ENCODE measurements at places on chromosomes 6 and 20. TPM values are rescaled to one million over a fixed set of nuclear protein-coding genes. Genes with fewer than 3 reads are reported as not detected.

PTCHD4 gene
- total RNA-seq, result 5.5 TPM

NKX2-2 gene
- 0.20 TPM for total RNA-seq

GPR63 gene
- total RNA-seq, result 0.98 TPM

RIMS1 gene
- not detected for total RNA-seq

MACROD2 gene
- 0.78 TPM for total RNA-seq

PACRG gene
- total RNA-seq, result 0.37 TPM

TRIM10 gene
- not detected for total RNA-seq

NCOA3 gene
- 92.5 TPM for total RNA-seq

ZSCAN31 gene
- total RNA-seq, result 0.98 TPM

GTSF1L gene
- not detected for total RNA-seq

HRH3 gene
- total RNA-seq, result not detected

EMILIN3 gene
- total RNA-seq, result not detected

RNF182 gene
- total RNA-seq, result 5.5 TPM

MUCL3 gene
- total RNA-seq, result not detected

VSTM2L gene
- total RNA-seq, result 0.20 TPM

ARMH2 gene
- not detected for total RNA-seq

TNFRSF6B gene
- 8.2 TPM for total RNA-seq

PPIL1 gene
- total RNA-seq, result 15.1 TPM

HLA-DRB5 gene
- total RNA-seq, result not detected

SLC35D3 gene
- not detected for total RNA-seq

LRFN2 gene
- not detected for total RNA-seq

OR2H2 gene
- not detected for total RNA-seq

LGSN gene
- not detected for total RNA-seq

CFB gene
- 10.7 TPM for total RNA-seq

SIRPD gene
- not detected for total RNA-seq

NOX3 gene
- not detected for total RNA-seq

FAM209B gene
- not detected for total RNA-seq

NNAT gene
- not detected for total RNA-seq

SCRT2 gene
- not detected for total RNA-seq

POLR3F gene
- 15.1 TPM for total RNA-seq

LPA gene
- not detected for total RNA-seq

MCHR2 gene
- total RNA-seq, result not detected

VNN1 gene
- not detected for total RNA-seq

TIAM2 gene
- 15.2 TPM for total RNA-seq

TMC2 gene
- total RNA-seq, result under 0.01 TPM

STX16 gene
- 24.8 TPM for total RNA-seq

All from subcutaneous preadipocyte (primary cell).